Activated CD4-positive, alpha-beta T cell treated with anti-CD3 and anti-CD28 coated beads, Interleukin-2, amount 50 U/mL, for 24 hours (primary cell): ENCODE measurements at places on chromosomes 2 and 18.

DNA sequence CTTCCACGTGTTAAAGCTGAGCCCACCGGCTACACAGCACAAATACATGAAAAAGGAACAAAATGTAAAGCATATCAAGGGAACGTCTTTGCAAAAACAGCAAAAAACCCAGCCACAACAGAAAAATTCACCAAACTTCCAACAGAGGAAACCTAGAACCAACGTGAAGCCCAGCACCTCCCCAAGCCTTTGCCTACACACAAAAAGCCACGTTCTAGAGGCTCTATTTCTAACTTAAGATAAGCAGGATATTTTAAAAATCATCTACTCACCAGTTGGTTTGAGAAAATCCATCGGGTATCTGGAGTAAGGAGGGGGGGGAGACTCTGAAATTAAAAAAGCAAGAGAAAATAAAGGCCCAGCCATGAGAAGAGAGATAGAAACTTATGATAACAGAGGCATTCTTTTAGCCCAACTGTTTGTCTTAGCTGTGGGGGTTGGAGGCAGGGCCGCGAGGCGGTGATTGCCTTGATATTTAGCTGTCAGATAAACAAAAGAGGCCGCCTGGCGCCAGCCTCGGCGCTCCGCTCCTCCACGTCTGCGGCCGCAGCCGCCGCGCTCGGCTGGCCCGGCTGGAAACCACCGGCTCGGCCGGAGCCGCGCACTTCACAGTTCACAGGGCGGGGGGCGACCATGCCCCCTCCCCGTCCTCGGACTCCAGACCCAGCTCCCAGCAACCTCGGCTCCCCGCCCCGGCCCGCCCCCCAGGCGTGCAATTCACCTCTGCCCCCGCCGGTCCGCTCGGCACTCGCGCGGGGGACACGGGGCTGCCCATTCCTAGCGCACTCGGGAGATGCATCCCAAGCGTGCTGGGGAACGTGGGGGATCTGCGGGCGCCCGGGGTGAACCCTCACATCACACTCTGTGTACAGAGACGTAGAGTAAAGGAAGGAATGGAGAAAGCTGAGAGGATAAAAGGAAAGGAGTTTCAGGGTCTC is 2.4 kb downstream of the SMAD7 start:
- no peak for DNase-seq

DNA sequence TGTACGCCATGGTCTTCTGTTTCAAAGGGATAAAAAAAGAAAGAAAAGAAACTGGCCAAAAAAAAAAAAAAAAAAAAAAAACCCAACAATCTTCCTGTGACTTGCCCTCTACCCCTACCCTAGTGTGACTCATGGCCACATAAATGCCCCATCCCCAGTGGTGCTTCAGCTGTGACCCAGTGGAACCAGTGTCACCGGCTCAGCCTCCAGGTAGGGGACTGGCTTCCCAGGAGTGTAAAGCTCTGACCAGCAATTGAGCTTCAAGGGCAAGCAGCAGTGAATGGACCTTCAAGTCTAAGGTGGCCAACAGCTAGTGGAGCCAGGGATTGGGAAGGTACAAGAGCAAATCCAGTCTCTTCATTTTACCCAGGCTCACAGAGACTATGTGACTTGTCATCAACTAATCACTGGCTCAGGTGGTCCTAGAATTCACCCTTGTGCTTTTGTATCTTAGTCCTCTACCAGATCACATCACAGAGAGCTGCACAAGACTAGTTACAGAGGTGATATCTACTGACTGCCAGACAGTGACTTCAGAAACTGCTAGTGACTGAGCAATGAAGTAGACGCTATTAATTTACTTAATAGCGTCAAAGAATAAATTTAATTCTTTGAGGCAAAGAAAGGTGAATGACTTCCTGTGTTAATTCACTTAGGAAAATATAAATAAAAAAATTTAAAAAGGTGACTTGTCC is 1.3 kb upstream of the TGFBRAP1 start:
- no peak for DNase-seq

GRCh38 chr18:63951302-63951705 is 2.2 kb downstream of the HMSD start:
- no peak for DNase-seq

GRCh38 chr2:96866986-96867755 is 2.7 kb downstream of the SEMA4C start:
- DNase-seq: no peak

GRCh38 chr18:68972176-68972575 is 174.3 kb downstream of the CCDC102B start:
- no peak for DNase-seq

GRCh38 chr2:96547203-96547641 is 10.7 kb downstream of the ARID5A start:
- no peak for DNase-seq

DNA sequence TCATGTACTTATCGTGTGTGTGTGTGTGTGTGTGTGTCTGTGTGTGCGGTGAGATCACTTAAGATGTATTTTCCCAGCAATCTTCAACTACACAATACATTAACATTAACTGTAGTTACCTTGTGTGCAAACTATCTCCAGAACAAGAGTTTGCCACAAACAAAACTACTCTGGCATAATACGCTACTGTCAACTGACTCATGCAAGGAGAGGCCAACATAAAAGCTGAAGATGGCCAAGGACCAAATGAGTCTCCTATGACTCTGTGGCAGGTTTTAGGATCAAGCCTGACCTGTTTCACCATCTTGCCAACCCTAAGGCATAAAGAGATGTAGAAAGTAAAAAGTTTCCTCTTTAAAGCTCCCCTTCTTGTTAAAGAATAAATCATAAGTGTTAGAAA is 20.1 kb downstream of the CYB5A start:
- DNase-seq: no peak

DNA sequence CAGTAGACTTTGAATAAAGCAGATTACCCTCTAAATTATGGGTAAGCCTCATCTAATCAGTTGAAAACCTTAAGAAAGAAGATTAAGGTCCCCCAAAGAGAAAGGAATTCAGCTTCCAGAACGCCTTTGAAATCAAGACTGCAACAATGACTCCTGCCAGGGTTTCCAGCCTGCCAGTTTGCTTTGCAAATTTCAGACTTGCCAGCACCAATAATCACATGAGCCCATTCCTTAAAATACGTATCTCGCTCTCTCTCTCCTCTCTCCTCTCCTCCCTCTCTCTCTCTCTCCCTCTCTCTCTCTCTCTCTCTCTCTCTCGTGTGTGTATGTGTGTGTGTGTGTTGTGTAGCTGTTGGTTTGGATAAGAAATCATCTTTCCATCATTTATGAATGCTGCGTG is 184.2 kb downstream of the PDE1A start:
- no peak for DNase-seq

GRCh38 chr18:57296336-57296735 is 56.0 kb upstream of the ST8SIA3 start:
- no peak for DNase-seq

GRCh38 chr2:102197389-102198137 is 10.7 kb downstream of the IL1RL2 start:
- DNase-seq: no peak

DNA sequence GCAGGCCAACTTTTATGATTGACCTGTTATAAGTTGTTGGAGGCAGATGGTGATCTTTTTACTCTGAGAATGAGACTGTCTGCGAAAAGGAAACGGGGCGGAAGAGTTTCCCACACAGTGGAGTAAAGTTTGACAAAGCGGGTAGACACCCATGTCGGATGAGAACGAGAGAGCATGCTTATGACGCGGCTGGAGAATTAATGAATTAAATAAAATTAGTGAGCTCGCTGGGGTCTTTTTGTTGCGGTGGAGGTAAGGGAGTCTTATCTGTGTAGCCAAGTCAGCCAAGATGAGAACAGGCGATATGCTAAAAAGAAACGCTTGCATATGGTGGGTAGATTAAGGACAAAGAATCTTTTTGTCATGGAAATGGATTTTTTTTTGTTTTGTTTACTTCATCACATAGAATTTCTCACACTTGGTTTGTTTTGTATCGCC is 1.8 kb downstream of the SALL3 start:
- no peak for DNase-seq

- no peak for DNase-seq
These were observed 87.8 kb downstream of the KCTD1 start for GRCh38 chr18:26460449-26461091.

DNA sequence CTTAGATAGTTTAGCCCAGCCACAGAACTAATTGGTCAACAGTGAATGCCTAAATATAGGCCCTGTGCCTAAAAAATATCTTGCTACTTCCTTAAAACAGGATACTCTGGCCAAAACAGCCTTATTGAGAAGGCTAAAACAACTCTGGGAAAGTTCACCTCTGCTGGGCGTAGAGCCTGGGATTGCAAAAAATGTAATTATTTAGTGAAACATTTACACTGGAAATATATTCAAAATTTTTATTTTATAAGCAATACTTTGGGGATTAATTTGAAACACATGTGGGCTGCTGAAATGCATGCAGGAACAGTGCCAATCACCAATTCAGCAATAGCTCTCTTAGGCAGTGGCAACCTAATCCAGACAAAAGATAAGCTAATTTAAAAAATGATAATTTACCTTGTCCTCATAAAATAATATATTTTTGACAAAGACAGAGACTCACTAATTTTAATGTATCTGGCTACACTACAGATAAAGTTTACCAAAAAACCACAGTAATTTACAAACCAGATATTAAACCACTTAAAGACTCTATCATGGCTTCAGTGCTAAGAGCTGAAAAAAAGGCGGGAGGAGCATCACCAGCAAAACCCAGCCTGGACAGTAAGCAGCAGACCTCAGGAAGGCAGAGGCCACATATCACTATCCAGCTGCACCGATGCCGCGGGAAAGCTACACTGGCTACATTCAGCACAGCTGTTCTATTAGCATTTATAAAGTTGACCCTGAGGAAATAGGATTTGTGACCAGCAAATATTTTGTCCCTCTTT is 18.5 kb downstream of the TRAK2 start:
- no peak for DNase-seq

DNA sequence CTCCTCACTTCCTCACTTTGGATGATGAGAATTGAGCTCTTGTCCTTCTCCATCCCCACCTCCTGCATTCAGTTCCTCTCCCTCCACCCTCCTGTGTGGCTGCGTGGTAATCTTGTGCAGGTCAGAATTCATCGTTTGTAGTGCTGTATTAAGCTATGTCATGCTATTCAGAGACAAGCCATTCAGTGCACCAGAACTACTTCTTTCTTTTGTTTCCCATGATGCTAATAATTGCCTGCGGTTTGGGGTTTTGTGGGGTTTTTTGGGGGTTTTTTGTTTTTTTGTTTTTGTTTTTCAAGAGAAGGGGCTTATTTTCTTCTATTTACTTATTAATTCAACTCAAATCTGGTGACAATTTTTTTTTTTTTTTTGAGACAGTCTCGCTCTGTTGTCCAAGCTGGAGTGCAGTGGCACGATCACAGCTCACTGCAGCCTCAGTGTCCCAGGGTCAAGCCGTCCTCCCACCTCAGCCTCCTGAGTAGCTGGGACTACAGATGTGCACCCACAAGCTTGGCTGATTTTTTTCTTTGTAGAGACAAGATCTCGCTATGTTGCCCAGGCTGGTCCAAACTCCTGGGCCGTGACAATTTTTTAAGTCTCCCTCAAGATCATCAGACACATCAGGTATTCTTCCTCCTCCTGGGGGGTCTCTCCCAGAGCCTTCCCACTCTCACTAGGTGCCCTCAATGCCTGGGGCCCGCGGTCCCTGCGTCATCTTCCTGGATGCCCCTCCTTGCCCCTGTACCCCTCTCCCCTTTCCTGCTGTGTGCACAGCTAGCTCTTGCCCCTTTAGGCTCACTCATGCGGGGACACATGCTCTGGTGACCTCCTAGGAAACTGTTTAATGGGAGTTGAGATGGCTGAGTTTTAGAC is 37.8 kb downstream of the MAL start:
- DNase-seq: no peak

GRCh38 chr18:57121542-57122112 is 25.3 kb upstream of the BOD1L2 start:
- DNase-seq: no peak

GRCh38 chr2:20190876-20191713 is 33.8 kb downstream of the SDC1 start:
- no peak for DNase-seq

GRCh38 chr2:231394211-231395141 is 1.0 kb upstream of the B3GNT7 start:
- no peak for DNase-seq

- DNase-seq: no peak
These were observed 46.4 kb upstream of the MAP4K3 start for GRCh38 chr2:39483534-39483933.

DNA sequence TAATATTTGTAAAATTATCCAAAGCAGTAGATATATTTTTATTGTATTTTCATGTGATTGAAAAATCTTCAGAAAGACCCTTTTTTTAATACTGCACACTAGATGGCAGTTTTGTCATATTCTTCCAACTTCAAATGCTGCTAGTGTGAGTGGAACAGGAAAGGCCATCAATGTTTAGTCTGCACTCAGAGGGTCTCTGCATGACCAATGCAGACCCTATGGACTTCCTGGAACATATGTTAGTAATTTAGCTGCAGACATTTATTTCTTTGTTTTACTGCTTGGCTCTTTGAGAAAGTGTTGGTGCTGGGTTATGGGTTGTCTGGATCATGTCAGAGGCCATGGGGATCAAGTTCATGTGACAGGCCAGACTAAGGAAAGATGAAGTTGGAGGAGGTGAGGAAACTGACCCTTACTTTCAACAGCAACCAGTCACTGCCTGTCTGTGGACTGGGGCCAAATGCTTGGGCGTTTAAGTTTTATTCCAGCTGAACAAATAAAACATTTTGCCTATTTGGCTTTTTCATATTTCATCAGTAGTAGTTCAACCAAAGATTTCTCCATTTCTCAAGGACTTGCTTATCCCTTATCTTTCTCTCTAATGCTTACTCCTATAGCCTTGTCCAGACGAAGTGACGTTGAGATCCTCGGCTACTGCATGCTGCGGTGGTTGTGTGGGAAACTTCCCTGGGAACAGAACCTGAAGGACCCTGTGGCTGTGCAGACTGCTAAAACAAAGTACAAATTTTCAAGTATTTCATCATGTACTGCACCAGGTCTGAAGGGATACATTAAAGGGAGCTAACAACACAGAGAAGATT is 84.8 kb downstream of the VRK2 start:
- DNase-seq: no peak

GRCh38 chr2:64220265-64220664 is 76.0 kb upstream of the PELI1 start:
- DNase-seq: no peak

DNA sequence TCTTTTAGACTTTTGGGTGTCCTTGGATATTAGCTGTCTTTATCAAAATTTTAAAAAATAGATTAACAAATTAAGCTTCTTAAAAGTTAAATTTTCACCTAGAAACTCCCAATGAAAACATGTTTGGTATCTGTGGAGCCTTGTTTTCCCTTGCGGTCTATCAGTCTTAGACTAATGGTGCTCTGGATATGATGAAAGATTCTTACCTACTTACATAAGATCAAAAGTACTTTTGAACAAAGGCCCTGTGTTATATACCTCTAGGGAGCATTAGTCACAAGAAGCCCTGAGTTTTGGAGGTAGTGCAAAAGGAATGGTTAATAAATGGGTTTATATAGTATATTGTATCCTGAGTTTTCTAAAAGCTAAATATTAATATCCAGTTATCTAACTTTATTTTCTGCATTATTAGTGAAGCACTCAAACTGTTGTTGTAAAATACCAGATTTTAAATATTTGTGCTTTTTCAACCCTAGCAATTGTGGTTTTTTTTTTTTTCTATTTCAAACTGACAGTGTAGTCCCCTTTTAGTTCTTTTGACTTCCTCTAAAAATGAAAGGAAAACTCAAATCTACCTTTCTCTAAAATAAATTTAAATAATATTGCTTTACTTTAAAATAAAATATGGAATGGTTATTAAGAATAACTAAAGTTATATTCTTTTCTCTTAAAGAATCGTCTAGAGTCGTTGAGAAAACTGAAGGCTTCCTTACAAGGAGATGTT is 18.1 kb downstream of the NDC80 start:
- no peak for DNase-seq

- DNase-seq: no peak
These were observed 409.5 kb upstream of the CWC22 start for GRCh38 chr2:180416627-180417026.
